ENCODE measurements at places on chromosomes 11 and 22.

- DNase-seq: no peak
Observed at GRCh38 chr11:97894978-97895377, 1125.8 kb upstream of the CNTN5 start.

DNA sequence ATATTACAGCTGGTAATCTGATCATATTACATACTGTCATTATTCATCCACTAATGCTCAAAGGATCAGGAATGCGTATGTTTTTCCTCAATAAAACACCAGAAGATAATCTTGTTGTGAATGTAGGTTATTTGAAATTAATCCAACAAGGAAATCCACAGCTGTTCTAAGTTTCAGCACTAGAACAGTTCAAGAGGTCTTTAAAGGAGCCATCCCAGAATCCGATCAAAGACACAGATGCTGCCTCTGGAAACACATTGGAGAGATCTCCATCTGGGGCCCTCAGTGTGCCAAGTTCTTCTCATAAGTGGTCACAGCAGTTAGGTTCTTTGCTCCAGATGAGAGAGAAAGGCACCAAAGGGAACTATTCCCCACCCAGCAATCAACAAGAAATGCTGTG lies 1955.1 kb upstream of the RAG2 start:
- DNase-seq: no peak

DNA sequence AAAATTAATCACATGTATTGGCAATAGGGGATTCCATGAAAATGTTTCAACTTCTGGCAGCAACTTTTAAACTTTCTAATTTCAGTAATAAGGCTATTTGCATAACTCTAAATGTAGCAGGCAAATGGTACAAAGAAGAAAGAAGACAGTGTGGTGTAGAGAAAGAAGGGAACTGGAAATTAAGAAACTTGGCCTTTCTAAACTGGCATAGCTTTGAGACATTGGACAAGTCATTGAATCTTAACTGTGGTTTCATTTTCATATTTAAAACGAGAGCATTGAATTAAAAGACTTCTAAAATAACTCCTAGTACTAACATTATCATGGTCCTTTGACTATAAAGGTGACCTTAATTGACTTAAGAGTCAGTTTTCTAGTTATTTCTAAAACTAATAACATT lies 125.0 kb downstream of the UVRAG start:
- DNase-seq: no peak

- DNase-seq: no peak
Observed at GRCh38 chr22:29762263-29762662, 4.5 kb downstream of the ZMAT5 start.

DNA sequence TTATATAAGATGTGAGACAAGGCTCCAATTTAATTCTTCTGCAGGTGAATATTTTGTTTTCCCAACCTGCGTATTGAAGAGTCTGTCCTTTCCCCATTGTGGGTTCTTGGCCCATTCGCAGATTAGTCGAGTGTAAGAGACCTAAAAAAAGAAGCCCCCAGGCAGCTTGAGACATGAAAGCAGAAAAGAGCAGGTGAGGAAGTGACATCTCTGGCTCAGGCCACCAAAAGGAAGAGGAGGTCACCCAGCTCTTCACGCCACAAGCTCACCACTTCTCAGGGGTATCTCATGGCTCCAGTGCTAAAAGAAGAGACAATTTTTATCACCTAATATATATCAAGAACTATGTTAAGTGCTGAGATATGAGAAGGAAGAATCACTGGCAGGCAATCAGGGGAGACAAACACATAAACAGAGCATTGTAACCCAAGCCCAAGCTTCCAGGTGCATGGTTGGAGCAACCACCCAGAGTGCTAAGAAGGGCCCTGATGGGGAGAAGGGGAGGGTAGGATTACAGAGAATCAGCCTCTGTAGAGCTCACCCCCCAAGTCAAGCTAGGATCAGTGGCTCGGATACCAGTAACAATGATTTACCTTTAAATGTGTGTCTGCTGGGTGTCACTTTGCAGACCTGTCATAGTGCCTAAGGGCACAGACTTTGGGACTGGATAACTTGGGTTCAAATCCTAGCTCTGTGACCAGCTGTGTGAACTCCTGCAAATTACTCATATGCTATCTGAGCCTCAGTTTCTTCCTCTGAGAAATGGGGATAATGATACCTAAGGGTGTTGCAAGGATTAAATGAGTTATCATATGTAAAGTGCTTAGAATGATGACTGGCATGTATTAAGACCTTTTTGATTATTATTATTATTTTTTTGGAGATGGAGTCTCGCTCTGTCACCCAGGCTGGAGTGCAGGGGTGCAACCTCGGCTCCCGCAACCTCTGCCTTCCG lies 39.2 kb downstream of the MCHR1 start:
- DNase-seq: no peak

Data from GM10248 (cell line).